ENCODE measurements at places on chromosomes 13 and 19.

GRCh38 chr19:3515891-3516422, 9.8 kb downstream of the FZR1 start:
- DNase-seq = no peak

- DNase-seq = no peak
These were observed 66.7 kb upstream of the MIR17HG start for GRCh38 chr13:91280801-91281200.

DNA sequence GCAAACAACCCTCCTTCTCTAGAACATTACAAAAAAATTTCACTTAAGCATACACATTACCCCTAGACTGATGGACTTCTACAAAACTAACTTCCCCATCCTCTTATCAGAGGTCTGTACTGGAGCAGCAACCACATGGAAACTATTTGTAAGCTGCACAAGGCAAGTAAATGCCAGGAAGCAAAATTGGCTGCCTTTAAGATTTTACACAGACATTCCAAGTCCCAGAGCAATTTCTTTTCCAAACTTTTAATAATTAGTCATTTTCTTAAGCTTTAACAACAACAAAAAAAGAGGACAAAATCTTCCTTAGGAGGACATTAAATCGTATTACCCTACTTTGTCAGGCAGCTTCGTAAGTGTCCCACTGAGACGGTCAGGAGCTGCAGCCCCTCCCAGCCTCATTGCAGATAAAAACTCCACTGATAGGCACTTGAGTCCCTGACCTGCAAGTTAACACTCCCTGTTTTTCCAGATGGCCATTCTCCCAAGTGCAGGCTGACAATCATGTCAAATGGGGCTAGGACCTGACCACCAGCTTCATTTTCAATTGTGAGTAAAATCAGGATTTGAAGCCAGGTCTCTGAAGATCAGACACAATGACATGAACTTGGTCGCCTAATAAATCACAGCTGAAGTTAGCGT, 680.1 kb downstream of the DIAPH3 start:
- DNase-seq = no peak

DNA sequence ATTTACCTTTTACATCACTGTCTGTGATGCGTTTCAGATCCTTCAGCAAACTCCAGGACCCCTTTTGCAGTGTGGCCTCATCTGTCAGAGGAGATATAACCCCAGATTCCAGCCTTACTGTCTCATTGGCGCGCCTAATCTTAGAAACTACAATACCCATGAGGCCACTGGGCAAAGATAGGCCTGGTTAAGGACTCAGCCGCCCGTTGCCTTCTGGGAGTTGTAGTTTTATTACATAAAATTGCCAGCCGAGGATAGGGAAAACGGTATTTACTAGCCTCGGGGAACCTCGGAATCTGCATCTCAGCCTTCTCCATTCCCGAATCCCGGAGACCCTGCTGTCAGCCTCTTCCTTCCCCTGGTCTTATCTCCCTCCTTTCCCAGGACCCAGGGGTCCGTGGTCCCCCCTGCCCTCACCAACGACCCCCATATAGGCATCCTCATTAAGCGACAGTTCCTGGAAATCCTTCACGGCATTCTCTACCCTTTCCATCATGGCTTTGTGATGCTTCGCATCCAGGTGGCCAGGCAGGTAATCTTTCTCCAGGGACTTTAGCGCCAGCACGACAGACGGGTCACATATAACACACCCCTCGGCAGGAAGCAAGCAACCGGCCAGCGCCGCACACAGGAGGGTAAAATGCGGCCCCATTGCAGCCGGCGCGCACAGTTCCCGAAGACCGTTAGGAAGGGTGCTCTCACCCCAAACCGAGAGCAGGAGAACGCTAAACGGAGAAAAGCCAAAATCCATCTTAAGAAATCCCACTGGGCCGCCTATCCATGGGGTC, 1.3 kb downstream of the IZUMO1 start:
- DNase-seq = peak; percentile 28

DNA sequence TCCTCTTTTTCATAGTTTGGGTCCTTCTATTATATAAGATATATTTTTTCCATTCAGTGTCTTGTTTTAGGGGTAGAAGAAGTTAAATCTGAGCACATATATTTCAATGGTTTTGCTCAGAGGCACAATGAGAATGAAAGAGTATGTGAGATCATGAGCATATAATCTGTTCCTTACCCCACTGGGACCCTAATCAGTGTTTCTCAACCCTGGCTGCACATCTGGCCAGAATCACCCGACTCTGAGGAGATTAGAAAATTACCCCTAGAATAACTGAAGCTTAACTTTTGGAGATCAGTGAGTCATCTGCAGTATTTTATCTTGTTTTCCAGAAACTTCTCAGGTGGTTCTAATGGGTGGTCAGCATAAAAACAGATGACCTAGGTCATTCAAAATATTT, 782 bp downstream of the CYSLTR2 start:
- DNase-seq = no peak

DNA sequence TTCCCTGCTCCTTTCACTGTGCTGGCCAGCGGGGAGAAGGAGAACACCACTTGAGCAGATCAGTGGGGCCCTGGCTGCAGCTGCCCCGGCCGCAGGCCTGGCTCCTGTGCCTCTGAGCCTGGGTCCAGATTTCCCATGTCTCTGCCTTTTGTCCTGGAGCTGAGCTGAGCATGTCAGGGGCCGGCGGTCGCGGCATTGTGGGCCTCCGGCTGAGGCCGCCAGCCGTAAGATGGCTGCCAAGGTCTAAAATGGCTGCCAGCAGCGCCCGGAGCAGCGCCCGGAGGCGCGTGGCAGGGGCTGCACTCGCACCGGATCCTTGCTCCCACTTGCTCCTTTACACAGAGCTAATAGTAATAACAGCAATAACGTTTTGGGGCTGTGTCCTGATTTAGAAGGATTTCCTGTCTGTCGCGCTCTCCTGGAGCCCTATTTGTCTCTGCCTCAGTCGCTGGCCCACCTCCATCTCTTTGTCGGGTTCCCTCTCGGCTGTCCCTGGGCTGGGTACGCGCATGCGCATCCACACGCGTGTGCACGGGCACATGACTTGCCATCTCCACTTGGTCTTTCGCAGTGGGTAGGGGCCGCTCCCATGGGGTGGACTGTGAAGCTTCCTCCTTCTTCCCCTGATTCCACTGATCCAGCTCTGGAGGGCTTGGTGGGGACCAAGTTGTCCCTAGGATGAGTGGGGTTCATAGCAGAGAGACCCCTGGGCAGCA, 32.1 kb downstream of the LYL1 start:
- DNase-seq = no peak

DNA sequence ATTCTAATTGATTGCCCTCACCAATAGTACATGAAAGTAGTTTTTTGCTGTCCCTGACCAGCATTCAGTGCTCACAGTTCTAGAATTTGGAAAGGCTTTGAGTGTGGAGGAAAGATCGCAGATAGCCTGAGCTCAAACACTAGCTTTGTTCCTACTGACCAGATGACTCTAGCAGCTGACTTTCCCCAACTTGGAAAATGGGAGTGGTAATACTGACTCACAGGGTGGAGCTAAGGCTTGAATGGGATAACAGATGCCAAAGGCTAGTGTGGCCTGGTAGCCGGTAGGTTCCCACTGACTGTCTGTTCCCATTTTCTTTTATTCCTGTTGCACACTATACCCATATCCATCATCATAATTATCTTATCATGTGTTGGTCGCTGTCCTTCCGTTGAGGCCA, 3.7 kb downstream of the ZSCAN22 start:
- DNase-seq = no peak

- DNase-seq = no peak
These were observed 214.3 kb downstream of the FOXO1 start for GRCh38 chr13:40452038-40452666.

DNA sequence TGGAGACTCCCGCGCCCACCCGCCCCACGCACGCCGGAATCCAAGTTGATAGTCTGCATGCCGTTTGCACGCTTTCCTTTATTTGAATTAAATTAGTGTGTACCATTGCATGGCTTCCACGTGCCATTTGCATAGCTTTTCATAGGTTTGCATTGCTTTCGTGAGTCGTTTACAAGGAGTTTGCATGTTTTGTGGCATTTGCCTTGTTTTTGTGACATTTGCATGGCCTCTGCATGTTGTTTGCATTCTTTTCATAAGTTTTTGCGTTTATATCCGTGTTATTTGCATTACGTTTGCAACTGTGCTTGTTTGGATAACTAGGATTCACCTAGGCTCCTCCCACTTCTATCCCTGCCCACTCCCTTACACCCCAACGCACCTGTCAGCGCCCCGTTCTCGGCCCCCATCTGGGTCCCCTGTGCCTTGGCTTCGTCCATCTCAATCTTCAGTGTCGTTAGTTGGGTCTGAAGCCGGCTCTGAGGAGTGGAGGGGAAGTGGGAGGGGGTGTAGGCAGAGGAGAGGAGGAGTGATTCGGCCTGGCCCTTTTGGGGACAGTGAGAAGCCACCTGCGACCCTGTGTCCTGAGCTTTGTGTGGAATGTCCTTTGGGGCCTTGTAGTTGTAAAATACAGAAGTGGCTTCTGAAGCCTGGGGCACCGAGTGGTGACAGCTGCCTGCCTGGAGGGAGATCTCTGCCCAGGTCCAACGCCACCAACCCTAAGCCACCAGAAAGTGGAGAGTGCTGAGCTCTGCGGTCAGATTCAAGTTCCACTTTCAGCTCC, 2.4 kb downstream of the CCDC194 start:
- DNase-seq = no peak

- no peak for DNase-seq
These were observed 106.4 kb upstream of the MLNR start for GRCh38 chr13:49113526-49114286.

GRCh38 chr19:33628921-33629825, 7.4 kb downstream of the CHST8 start:
- DNase-seq = no peak

DNA sequence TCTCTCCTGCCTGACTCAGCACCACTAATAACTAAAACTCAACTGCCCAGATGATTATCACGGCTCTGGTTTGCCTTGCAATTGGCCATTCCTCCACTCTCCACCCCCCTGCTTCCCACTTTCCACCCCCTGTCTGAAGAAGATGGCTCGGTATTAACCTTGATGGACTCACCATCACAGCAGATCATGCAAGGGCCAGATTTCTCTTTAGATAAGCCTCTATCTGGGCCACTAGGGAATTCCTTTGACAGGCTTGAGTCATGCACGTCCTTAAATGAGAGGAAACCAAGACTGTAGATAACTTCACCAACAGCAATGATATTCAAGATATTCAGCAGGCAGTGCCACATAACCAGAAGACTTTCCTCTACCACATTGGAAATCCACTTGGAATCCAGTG, 131.1 kb upstream of the NBEA start:
- no peak for DNase-seq

DNA sequence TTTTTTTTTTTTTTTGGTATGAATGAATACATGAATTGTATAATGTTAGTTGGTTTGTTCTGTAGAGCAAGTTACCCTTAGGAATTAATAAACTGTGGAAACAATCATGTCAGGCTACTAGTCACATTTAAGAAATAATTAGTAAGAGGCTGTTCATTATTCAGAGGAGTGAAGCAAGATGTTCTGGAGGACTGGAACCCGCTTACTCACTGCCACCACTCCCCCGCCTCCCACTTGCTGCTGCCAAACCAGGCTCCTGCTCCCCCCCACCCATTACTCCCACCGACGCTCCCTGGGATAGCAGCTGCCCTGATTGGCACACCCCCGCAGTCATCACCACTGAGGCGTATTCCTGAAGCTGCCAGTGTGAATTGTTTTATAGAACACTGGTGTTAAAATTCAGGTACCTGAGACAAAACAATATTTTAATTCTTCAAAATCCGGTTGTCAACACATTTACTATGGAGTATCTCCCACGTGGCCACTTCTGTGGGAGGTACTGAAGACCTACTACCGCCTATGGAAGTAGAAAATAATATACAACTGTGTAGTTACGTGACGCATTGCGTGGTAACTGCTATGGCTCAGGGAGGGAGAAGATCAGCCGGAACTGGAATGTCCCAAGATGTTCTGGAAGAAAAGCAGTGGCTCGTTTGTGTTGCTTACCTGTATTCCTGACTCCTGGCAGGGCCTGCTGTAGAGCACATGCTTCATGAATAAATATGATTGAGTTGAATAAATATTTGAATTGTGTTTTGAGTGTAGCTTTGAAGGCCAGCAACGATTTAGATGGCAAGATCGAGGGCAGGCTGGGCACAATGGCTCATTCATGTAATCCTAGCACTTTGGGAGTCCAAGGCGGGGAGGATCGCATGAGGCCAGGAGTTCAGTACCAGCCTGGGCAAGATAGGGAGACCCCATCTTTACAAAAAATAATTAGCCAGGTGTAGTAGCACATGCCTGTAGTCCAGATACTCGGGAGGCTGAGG, 1.7 kb downstream of the DPY19L3 start:
- DNase-seq = no peak

- no peak for DNase-seq
These were observed 13.4 kb upstream of the GTF2F1 start for GRCh38 chr19:6406401-6406800.

GRCh38 chr13:92251671-92252210, 853.3 kb downstream of the GPC5 start:
- DNase-seq = no peak

- DNase-seq = no peak
These were observed 31.9 kb downstream of the DHRS12 start for GRCh38 chr13:51772105-51772455.

DNA sequence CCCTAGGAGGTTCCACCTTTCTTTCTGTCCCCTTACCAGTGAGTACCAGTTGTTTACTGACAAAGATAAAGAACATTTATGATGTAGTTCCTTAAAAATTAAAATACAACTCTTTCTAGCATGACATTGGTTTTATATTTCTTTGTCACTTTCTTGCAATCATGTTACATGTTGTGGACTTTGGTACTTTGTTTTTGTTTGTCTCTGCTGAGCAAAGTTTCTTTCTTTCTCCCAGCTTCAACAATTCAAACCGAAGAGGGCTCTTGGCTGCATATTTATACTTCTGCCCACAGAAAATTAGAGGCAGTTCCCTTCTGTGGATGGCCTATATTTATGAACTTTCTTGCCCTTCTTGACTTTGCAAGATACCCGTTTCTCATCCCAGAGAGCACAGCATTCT, 201.2 kb downstream of the MTUS2 start:
- no peak for DNase-seq

DNA sequence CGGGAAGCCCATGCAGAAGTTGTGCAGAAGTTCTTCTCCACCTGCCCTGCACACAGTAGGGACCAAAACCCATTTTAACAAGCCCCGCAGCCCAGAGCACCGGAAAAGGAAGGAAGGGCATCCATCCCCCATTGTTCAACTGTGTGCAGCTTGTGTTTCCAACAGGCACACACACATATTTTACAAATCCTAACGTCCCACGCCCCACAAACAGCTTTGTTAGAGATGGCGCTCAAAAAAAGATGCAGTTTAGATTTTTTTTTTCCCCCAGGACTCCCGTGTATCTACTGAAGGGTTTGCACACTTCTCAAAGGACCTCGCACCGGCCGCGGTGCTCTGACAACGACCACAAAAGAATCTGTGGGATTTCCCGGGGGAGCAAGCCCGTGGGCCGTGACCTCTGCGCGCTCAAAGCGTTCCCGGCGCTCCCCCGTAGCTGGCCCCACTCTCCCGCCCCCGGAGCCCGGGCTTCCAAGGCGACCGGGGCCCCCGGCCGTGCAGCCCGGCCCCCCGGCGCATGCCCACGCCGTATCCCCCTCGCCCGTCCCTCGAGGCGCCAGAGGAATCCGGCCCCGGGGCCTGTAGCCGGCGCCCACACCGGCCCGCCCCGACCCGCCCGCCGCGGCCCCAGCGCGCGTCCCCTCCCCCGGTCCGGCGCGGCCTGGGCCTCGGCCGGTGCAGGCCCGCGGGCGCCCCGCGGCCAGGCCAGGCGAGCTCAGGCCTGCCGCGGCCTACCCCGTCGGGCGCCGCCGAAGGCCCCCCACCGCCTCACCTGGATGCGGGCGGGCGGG, 523 bp downstream of the ELAVL1 start:
- DNase-seq = peak; percentile 6
